ENCODE measurements at places on chromosomes 6 and 20. TPM values are rescaled to one million over a fixed set of nuclear protein-coding genes. Genes with fewer than 3 reads are reported as not detected.
A peak's percentile ranks its signal among the peaks of the same experiment; 100 is the strongest.

Gene ATF6B
- polyA plus RNA-seq: 70.6 TPM

DNA sequence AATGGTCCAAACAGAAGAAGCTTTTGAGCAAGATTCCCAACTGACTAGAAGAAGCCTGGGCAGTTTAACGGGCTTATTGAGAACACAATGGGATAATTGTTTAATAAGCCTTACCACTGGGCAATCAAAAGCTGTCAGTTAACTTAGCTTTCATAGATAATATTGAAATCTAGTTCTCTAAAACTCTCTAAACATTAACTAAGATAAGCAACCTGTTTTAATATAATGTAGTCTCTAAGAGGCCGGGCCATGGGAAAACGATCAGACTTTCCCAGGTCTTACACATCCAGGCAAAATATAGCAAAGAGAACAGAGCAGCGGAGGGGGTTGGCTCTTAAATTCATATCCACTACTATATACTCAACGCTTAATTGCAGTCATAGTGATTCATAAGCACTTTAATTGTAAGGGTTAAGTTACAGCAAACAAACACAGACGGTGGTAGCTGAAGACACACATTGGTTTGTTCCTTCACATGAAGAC is 128.0 kb upstream of the FAM83B start:
- no peaks in the 10 kb centered on the region for H3K27me3 ChIP-seq
- peak; percentile 78 for DNase-seq
- no peak overlapping the region for H3K4me3 ChIP-seq

DNA sequence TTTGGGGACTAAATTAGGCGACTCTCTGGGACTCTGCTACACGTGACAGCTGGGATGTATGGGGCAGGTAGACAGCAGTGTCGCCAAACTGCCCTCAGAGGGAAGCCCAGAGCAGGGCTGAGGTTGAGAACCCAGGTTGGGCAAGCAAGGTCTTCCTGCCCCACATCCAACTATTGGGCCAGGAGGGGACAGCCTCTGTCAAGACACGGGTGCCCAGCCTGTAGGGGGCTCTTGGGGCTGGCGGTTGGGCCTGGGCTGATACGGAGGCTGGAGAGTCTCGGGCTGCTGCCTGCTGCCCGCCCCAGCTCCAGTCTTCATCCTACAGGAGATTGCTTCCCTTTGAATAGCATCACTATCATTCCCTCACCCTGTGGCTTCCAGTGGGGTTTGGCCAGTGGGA is 33.3 kb downstream of the CPNE5 start:
- peaks cover 16% of the 10 kb centered on the region for H3K27me3 ChIP-seq
- H3K4me1 ChIP-seq: no peaks in the 10 kb centered on the region
- no peaks in the 10 kb centered on the region for H3K36me3 ChIP-seq
- no peak for DNase-seq
- no peak overlapping the region for H3K27ac ChIP-seq
- no peak overlapping the region for H3K4me3 ChIP-seq

Gene CD164
- 172 TPM for polyA plus RNA-seq

GRCh38 chr6:9482030-9482738 is 932.7 kb downstream of the TFAP2A start:
- no peaks in the 10 kb centered on the region for H3K36me3 ChIP-seq
- no peak overlapping the region for H3K4me3 ChIP-seq
- no peak for DNase-seq
- no peak overlapping the region for H3K27ac ChIP-seq
- no peaks in the 10 kb centered on the region for H3K4me1 ChIP-seq
- H3K27me3 ChIP-seq: no peaks in the 10 kb centered on the region

- peaks cover 21% of the 10 kb centered on the region for H3K4me1 ChIP-seq
- H3K27ac ChIP-seq: no peak overlapping the region
- no peaks in the 10 kb centered on the region for H3K36me3 ChIP-seq
- no peaks in the 10 kb centered on the region for H3K27me3 ChIP-seq
These were observed 28.6 kb downstream of the RALY start for GRCh38 chr20:34022151-34022838.

Gene RIPK1
- polyA plus RNA-seq: 14.4 TPM

GRCh38 chr6:111520524-111520923 is 37.5 kb upstream of the REV3L start:
- no peaks in the 10 kb centered on the region for H3K36me3 ChIP-seq
- H3K4me1 ChIP-seq: no peaks in the 10 kb centered on the region
- DNase-seq: no peak
- no peak overlapping the region for H3K4me3 ChIP-seq
- H3K27ac ChIP-seq: no peak overlapping the region

DNA sequence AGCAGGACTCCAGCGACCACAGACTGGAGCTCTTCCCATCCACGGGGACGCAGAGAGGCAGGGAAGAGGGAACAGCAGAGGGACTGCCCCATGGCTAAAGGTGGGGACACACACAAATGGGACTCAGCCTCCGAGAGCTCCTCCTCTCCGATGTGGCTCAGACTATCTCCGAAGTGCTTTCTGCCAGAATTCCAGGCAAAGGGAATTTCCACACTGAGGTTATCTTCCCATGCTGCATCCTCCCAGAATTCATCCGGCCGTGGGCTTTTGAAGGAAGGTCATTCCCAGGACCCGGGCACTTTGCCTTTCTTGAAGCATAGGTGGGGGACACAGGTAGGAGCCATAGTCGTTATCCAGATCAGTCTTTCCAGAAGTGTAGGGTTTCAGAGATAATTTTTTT is 67.9 kb downstream of the SULF2 start:
- H3K27me3 ChIP-seq: no peaks in the 10 kb centered on the region
- H3K4me1 ChIP-seq: no peaks in the 10 kb centered on the region
- H3K27ac ChIP-seq: no peak overlapping the region
- H3K36me3 ChIP-seq: no peaks in the 10 kb centered on the region

DNA sequence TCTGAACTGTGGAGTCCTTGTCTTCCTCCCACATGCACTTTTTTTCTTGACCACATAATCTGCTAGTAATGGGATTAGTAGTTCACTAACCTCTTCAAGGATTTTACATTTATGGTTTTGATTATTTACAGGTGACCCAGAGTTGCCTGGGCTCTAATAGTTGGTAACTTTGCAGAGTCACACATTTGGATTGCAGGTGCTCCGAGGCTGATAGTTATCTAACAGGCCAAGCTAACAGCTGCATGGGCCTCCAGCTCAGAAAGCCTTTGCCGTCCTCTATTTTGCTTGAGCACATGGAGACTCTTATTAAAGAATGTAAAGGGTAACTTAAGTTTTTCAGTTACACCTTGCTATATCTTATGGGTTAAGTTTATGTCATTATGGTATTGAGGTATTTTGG is 95.4 kb downstream of the ANKS1A start:
- no peak for DNase-seq
- H3K36me3 ChIP-seq: peaks cover 12% of the 10 kb centered on the region
- no peaks in the 10 kb centered on the region for H3K27me3 ChIP-seq

GRCh38 chr20:7090001-7090400 is 322.5 kb downstream of the BMP2 start:
- H3K27ac ChIP-seq: no peak overlapping the region
- H3K27me3 ChIP-seq: no peaks in the 10 kb centered on the region
- no peaks in the 10 kb centered on the region for H3K36me3 ChIP-seq
- peaks cover 11% of the 10 kb centered on the region for H3K4me1 ChIP-seq
- H3K4me3 ChIP-seq: no peak overlapping the region

DNA sequence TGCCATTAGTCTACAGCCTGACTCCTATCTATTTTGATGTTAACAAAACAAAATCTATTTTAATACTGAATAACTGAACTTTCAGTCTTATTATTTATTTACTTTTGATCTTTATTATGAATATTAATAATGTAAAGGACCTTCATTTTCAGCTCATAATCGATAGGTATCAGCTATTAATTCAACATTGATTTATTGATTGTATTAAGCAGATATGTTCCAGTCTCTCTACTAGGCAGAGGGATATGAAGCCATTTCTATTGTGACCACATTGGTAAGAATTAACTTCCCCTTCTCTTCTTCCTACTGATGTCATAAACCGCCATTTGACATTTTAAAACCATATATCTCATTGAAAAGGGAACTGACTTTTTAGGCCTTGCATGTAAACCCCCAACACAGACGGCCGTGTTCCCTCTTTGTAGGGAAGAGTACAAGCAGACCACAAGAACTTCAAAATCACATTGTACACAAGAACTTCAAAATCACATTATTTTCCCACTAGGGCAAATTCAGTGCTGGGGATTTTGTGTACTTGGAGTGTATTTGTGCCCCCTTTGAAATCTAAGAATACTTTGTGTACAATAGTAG is 69.5 kb upstream of the FABP7 start:
- H3K36me3 ChIP-seq: no peaks in the 10 kb centered on the region
- DNase-seq: no peak
- no peaks in the 10 kb centered on the region for H3K27me3 ChIP-seq

Gene COX4I2
- 3.7 TPM for polyA plus RNA-seq

DNA sequence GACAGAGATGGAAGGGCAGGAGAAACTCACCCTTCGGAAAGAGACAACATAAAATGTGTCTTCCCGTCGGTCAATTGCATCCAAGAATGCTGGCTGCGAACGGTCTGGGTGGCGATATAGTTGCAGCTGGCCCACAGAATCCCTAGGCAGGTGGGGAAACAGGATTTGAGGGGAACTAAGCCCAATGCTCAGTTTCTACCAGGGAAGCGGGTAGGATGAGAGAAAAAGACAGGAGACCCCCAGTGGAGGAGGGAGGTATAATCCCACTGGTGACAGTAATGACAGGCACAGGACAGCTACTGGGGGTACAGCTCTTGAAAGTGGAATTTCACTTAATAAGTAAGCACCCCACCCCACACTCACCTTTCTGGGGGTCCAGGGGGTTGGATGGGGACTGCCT is 7.5 kb upstream of the TNXB start:
- no peak overlapping the region for H3K4me3 ChIP-seq
- no peaks in the 10 kb centered on the region for H3K27me3 ChIP-seq
- no peak for DNase-seq
- peaks cover 12% of the 10 kb centered on the region for H3K36me3 ChIP-seq
- peaks cover 14% of the 10 kb centered on the region for H3K4me1 ChIP-seq
- H3K27ac ChIP-seq: no peak overlapping the region

All from small intestine (tissue), 16 donors.